ENCODE measurements at places on chromosomes 5 and 9. TPM values are rescaled to one million over a fixed set of nuclear protein-coding genes. Genes with fewer than 3 reads are reported as not detected.

The TAF11L5 gene
- not detected for total RNA-seq

The COL15A1 gene
- total RNA-seq, result 0.54 TPM

The NR5A1 gene
- not detected for total RNA-seq

The KIAA0825 gene
- total RNA-seq, result 5.9 TPM

The MSX2 gene
- 12.4 TPM for total RNA-seq

The SVEP1 gene
- total RNA-seq, result 0.22 TPM

The PCDHGC5 gene
- 1.6 TPM for total RNA-seq

The F2RL2 gene
- under 0.01 TPM for total RNA-seq

The PPP3R2 gene
- total RNA-seq, result not detected

The LCN1 gene
- not detected for total RNA-seq

The PCDHGA8 gene
- total RNA-seq, result 1.2 TPM

The CCDC152 gene
- total RNA-seq, result 0.39 TPM

The ZFP2 gene
- 0.76 TPM for total RNA-seq

The WDR31 gene
- 1.7 TPM for total RNA-seq

The TTC23L gene
- total RNA-seq, result 0.43 TPM

The SNCAIP gene
- total RNA-seq, result 0.11 TPM

The APBA1 gene
- 15.3 TPM for total RNA-seq

The GSN gene
- 744 TPM for total RNA-seq

The PCDHA6 gene
- total RNA-seq, result 0.39 TPM

The GABRP gene
- 1,966 TPM for total RNA-seq

The HDHD3 gene
- 20.0 TPM for total RNA-seq

The SPINK6 gene
- total RNA-seq, result not detected

The AQP7 gene
- total RNA-seq, result not detected

The ACTBL2 gene
- total RNA-seq, result 2.7 TPM

The LIX1 gene
- total RNA-seq, result 0.43 TPM

The CMYA5 gene
- 2.0 TPM for total RNA-seq

The PCDHB15 gene
- 0.39 TPM for total RNA-seq

The NUTM2F gene
- total RNA-seq, result not detected

The NME5 gene
- total RNA-seq, result 0.43 TPM

The ALDH1A1 gene
- total RNA-seq, result not detected

The EXOSC2 gene
- 15.8 TPM for total RNA-seq

The GHR gene
- 3.8 TPM for total RNA-seq

The ANKDD1B gene
- total RNA-seq, result 1.2 TPM

The RARS1 gene
- 186 TPM for total RNA-seq

The RABGAP1 gene
- total RNA-seq, result 63.1 TPM

The SREK1IP1 gene
- 11.9 TPM for total RNA-seq

The PCDHB6 gene
- total RNA-seq, result 0.39 TPM

The HACD4 gene
- total RNA-seq, result 25.9 TPM

The PTPDC1 gene
- 9.0 TPM for total RNA-seq

The GMCL2 gene
- total RNA-seq, result not detected

All from placental epithelial cell (primary cell).